ENCODE measurements at places on chromosomes 13 and 19.

DNA sequence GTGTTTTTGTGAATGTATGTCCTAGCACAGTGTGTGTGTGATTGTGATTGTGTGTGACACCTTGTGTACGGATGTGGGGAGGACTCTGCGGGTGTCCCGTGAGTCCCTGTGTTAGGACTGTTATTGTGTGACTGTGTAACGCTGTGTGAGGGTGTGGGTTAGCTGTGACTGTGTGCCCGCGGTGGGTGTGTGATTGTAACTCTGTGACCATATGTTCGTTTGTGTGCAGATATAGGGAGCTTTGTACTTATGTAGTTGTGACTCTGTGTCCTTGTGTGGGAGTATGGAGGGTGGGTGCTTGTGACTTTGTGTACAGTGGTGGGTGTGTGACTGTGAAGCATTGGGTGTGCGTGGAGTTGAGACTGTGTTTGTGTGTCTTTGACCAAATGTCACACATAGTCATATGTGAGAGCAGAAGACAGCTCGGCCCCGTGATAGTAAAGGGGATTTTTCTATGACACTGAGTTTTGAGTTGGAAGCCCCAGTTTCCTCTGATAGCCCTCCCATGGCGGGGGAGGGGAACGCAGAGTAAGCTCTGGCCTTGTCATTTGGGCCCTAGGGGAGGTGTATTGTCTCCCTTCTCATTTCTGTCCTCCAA is 949 bp upstream of the ZNF260 start:
- DNase-seq, result peak; percentile 0

GRCh38 chr13:52851137-52851962 is 2.9 kb upstream of the PCDH8 start:
- no peak for DNase-seq

DNA sequence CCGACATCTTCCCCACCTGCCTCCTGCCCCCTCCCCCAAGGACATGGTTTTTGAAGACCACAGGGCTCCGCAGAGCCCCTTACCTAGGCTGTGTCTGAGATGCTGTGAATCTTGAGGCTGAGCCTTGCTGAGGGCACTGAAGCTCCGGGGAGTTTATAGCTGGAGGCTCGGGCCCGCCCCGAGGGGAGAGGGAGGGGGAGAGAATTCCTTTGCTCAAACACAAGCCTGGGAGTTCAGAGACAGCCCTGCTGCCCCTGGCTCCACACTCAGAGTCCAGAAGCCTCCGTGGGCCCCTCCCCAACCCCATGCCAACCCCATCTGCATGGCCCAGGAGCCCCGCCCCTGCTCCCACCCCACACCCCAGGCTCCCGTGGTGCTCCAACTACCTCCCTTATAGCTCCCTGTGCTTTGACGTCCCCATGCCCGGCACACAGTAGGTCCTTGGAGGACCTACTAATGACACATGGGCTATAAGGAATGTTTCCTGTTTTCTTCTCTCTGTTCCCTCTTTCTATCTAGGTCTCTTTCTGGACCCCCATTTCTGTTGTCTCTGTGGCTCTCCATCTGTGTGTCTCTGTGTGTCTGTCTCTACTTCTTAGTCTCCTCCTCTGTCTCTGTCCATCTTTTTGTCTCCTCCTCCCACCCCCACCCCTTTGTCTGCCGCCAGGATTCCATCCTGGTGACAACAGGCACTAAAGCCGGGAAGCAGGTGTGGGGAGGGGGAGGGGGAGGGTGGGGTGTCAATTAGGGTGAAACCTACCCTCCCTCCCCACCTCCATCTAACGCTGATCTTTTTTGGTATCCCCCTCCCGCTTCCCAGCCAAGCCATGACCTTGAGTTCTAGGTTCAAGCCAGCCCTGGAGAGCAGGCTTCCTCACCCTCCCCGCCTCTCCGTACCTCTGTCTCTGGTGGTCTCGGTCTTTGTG is at the start of gene TNNT1:
Gene TNNT1, minus strand, starts transcription at position 129 of the 926 bp plus-strand sequence. CDS start 2,049 bp downstream, outside the sequence.
- DNase-seq, result no peak

GRCh38 chr19:49727217-49728030 is 35.7 kb downstream of the TSKS start:
- DNase-seq, result no peak

DNA sequence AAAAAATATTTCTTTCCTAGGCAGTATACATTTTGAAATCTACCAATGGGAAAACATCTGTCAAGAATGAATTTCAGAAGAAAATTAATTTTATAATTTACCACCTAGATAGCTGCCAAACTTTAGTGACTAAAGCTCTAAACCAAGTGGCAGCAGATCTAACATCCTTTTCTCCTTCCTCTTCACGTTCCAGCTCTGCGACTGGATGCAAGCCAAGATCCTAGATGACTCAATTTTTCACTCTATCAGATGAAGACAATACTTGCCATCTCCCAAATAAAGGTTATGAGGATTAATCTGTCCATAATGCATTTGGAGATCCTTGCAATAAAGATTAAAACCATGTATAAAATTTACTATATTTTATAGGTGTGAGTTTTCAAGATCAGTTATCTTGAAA is 66.7 kb upstream of the MIR17HG start:
- DNase-seq, result no peak

DNA sequence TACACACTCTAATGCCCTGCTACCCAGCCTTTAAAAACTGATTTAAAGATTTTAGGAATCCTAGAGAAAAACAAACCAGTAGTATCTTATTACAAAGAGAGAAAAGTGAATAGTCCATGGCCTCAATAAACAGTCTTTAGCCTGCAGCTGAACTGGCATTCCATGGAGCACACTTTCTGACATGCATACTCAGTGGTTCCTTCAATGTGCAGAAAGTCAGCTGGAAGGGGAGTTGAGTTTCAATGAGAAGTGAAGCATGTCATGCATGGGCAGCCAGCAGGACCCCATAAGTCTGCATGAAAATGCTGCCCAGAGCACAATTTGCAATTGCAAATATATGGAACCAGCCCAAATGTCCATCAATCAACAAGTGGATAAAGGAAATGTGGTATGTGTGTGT is 273.7 kb downstream of the UQCRFS1 start:
- DNase-seq, result no peak

GRCh38 chr13:35093356-35093755 is 151.3 kb downstream of the NBEA start:
- no peak for DNase-seq

GRCh38 chr13:39364947-39365468 is 238.0 kb downstream of the LHFPL6 start:
- DNase-seq, result no peak

DNA sequence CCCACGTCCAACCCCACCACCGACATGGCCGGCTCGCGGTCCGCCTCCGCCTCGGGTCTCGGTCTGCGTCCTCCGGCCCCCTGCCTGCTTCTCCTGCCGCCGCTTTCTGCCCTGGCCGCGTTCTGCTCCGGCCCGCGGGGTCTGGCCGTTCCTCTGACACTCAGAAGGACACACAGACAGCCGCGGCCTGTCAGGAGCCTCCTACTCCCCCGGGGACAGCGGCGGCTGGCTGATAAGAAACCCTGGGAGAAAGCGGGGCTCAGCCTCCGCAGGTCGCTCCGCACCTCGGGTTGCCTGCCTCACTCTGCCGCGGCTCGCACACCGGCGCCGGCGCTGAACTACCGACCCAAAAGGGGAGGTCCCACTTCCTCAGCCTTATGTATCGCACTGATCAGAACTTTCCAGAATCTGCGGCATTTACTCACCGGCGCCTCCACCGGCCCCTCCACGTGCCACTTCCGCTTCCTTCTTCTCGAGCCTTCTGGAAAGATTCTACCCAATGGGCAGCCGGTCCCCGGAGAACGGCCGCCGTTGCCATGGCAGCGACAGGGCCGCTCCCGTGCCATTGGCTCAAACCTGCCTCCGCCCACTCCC is at the start of gene HSPH1:
Gene HSPH1, minus strand, starts transcription at position 348 of the 594 bp plus-strand sequence. Its CDS starts 322 bp downstream, at position 26.
- DNase-seq, result peak; percentile 99

DNA sequence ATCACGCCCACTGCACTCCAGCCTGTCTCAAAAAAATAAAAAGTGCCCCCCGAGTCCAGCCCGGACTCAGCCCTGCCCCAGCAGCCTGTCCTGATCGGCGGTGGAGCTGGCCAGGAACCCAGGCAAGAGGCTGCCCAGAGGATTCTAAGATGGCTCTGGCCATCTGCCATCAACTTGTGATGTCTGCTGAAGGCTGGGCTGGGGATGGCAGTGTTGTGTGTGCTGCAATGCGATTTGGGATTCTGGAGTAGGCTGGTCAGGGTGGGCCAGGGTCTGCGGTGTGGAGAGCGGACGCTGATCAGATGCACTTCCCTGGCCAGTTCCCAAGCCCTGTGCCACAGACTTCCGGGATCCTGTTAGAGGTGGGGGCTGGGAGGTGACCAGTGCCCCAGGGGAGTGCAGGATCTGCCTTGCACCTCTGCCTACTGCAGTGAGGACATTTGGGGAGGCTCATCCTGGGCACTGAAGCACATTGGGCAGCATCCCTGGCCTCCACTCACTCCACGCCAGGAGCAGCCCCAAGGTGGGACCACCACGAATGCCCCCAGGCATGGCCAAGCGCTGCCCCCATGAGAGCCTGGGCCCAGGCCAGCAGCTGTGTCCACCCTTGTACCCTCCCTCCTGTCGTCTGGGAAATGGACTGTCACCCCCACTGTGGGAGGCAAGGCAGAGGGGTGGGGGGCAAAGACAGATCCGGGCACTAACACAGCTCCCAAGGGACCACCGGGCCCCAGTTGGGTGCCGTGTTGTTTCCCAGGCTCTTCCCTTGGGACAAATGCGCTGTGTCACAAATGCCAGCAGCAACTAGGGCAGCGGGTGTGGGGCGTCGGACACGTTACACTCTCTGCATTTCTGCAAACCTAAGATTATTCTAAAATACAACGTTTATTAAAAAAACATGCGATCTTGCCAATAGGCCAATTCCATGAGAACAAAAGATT is 3.4 kb upstream of the TBXA2R start:
- no peak for DNase-seq

DNA sequence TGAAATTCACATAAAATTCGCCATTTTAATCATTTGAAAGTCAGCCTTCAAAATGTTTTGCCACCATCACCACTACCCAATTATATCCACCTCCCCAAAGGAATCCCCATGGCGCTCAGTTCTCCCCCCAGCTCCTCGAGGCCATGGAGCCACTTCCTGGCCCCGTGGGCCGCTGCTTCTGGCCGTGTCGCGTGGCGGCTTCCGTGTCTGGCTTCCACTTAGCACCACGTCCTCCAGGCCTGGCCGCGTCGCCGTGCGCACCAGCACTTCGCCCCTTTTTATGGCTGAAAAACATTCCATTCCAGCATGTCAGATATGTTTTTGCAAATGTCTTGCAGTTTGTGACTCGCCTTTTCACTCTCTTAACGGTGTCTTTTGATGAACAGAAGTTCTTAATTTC is 46.7 kb upstream of the DCUN1D2 start:
- no peak for DNase-seq

DNA sequence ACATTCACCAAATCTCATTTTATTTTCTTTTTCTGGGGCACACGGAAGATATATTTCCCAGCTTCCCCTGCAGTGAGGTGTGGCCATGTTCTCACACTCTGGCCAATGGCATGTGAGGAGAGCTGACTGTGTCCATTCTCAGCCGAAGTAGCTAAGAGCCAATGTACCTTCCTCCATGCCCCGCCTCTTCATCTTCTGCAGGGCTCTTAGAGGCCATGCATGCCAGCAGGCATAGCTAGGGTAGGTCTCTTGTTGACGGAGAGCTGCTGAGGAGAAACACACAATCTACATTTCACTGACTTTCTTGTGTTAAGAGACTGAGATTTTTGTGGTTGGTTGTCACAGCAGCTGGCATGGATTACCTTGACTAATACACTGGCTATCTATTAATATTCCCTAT is 9.8 kb upstream of the MICU2 start:
- DNase-seq, result no peak

DNA sequence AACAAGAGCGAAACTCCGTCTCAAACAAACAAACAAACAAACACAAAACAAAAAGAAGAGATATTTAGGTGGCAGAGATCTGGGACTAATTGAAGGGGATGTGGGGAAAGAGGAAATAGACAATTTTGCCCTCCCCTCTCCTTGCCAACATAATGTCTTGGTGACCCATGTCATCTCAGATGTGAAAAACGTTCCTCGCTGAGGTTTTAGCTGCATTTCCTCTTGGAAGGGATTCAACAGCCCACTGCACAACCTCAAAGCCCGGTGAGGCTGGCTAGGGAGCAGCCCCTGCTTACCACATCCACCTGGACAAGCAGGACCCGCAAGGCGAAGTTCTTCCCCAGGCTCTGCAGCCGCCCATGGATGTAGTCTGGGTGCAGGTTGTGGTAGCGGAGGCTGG is 4.9 kb downstream of the ERCC1 start:
- DNase-seq, result no peak

- DNase-seq, result no peak
Observed at GRCh38 chr13:26016189-26016588, 35.6 kb downstream of the SHISA2 start.

DNA sequence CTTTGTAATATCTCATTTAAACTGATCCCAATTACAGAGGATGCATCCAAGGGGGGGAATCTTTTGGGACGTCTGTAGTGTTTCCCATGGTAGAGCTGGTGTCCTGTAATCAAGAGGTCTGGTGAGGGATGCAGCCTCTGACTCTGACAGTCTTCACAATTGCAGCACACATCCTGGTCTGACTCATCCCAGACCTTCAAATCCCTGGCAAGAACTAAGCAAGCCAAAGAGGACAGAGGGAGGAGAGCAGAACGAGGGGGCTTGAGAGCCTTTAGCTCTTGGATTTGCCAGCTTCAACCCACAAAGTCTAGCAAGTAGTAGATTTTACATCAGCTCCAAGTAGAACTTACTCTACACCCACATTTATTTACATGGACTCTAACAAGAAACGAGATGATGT is 17.3 kb upstream of the FCGBP start:
- DNase-seq, result no peak

GRCh38 chr13:69474011-69474685 is 633.5 kb upstream of the ATXN8OS start:
- no peak for DNase-seq

- no peak for DNase-seq
Observed at GRCh38 chr19:47742634-47743033, 2.7 kb upstream of the NOP53 start.

DNA sequence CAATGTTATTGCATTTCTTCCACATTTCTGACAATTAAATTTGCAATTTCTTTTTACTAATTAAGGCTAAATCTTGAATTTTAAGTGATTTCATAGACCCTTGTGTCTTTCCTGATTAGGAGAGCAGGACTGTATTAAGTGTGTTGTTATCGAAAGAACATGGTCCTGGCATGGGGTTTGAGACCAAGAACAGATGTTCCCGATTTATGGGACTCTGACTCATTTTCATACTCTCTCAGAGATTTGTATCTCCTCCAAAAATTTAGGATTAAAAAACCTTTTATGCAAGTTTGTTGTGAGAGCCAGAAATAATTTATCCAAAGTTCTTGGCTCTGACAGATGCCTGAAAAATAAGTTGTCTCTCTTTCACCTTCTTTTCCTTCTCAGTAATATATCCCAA is 589.3 kb upstream of the ARGLU1 start:
- no peak for DNase-seq

- DNase-seq, result no peak
Observed at GRCh38 chr19:5964816-5965565, 12.9 kb downstream of the RANBP3 start.

All from activated CD4-positive, CD25-positive, alpha-beta regulatory T cell treated with anti-CD3 and anti-CD28 coated beads, Interleukin-2, amount 50 U/mL, for 16 hours (primary cell).